ENCODE measurements at places on chromosomes 16 and 17. TPM values are rescaled to one million over a fixed set of nuclear protein-coding genes. Genes with fewer than 3 reads are reported as not detected.
A peak's percentile ranks its signal among the peaks of the same experiment; 100 is the strongest.

The KRT9 gene
- total RNA-seq = 0.15 TPM

The HAP1 gene
- total RNA-seq = 3.4 TPM

The ZDHHC7 gene
- total RNA-seq = 39.9 TPM

The SKAP1 gene
- 12.4 TPM for total RNA-seq

The STXBP4 gene
- 13.6 TPM for total RNA-seq

The TP53TG3 gene
- total RNA-seq = not detected

The PITPNM3 gene
- total RNA-seq = 4.2 TPM

The ESRP2 gene
- 42.5 TPM for total RNA-seq

The HS3ST3B1 gene
- 2.4 TPM for total RNA-seq

The SLC52A1 gene
- not detected for total RNA-seq

The KRTAP3-2 gene
- total RNA-seq = not detected

The GDPD3 gene
- total RNA-seq = 7.0 TPM

The AGRP gene
- not detected for total RNA-seq

DNA sequence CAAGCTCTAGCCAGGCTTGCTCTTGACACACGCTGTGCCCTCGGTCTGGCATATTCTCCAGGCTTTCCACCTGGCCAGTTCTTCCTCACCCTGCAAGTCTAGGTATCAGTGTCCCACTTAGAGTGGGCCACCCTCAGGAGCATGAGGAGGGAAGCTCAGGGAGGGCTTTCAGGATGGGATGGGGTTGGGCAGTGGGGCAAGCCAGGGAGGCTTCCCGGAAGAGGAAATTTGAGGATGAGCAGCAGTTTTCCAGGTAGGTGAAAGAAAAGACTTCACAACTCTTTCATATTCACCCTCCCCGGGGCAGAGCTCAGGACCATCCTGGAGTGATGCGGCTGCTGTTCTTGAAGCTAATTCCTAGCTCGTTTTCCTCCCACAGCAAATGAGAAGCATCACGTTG lies 14.5 kb upstream of the LDHD start:
- DNase-seq = no peak

DNA sequence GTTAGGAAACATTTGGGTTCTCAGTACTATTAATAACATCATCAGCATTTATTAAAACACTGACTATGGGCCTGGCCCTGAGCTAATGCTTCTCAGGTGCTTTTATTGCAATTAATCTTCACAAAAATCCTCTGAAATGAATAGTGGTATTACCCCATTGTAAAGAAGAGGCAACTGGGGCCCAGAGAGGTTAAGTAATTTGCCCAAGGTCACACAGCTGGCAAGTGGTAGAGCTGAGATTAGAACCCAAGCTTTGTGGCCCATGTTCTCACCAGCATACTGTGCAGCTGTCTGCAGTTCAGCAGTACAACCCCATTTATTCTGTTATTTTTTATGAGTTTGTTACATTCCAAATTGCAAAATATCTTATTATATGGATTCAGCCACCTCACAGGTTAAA lies 82.3 kb downstream of the TBC1D16 start:
- no peak for DNase-seq

- peak; percentile 42 for DNase-seq
Measured at GRCh38 chr17:35088356-35088880, 24.9 kb upstream of the RFFL start.

- DNase-seq = no peak
Measured at GRCh38 chr17:82058230-82058854, 6.6 kb downstream of the GPS1 start.

DNA sequence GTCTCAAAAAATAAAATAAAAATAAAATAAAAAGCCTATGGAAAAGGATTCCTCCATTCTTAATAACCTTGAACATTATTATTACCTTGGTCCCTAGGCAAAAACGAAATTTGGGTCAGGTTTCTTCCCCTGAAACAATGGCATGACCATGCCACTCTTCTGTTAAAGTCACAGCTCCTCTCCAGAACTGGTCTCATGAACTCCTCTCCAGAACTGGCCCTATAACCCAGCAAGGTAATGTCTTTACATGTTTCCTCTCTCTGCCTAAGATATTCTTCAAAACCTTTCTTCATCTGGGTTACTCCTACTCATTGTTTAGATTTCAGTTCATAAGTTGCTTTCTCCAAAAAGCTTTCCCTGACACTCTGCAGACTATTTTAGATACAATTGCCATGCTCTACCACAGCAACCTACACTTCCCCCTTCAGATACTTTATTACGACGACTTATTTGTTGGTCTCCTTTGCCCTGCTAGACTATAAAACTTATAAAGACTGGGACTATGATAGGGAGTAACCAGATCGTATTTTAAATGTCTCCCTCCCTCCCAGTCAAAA lies 13.5 kb downstream of the TRIM37 start:
- DNase-seq = no peak

GRCh38 chr17:72953621-72954020 lies 138.9 kb downstream of the SLC39A11 start:
- DNase-seq = peak; percentile 19

- DNase-seq = no peak
Measured at GRCh38 chr16:16100631-16101030, 122.7 kb downstream of the ABCC6 start.

DNA sequence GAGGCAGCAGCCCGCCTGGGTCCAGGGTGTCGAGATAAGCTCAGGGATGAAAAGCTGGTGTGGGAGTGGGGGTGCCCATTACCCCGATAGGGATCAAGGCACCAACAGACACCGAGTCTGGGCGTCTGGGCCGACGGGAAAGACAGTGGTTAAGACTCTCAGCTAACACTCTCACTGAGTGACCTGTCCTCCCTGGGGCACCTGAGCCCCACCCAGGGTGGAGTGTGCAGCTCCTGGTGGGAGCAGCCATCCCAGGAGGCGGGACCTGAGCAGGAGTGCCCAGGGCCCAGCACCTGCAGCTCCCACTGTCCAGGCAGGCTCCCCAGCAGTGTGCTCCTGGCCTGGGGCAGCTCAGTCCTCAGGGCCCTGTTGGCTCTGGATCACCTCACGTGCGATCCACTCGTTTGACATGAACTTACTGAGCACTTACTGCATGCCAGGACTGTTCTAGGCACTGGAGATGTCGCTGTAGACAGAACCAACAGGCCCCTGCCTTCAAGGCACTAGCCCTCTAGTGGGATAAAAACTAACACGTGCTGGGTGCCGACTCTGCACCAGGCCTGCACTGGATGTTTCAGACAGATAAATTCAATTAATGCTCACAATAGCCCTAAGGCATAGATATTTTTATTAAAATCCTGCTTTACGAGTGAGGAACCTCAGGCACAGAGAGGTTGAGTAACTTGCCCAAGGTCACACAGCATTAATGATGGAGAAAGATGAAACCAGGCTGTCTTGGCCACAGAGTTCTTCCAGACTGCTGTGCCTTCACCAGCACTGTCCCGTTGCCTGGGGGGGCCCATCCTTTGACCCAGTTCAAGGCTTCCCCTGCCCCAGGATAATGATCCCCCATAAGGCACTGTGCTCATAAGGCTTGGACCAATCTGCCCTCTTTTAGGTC lies 1.9 kb downstream of the EVPLL start:
- DNase-seq = no peak

GRCh38 chr17:48247603-48248002 lies 140.0 kb downstream of the SNX11 start:
- no peak for DNase-seq

GRCh38 chr17:28366605-28367004 lies 1.6 kb upstream of the SEBOX start:
- no peak for DNase-seq

DNA sequence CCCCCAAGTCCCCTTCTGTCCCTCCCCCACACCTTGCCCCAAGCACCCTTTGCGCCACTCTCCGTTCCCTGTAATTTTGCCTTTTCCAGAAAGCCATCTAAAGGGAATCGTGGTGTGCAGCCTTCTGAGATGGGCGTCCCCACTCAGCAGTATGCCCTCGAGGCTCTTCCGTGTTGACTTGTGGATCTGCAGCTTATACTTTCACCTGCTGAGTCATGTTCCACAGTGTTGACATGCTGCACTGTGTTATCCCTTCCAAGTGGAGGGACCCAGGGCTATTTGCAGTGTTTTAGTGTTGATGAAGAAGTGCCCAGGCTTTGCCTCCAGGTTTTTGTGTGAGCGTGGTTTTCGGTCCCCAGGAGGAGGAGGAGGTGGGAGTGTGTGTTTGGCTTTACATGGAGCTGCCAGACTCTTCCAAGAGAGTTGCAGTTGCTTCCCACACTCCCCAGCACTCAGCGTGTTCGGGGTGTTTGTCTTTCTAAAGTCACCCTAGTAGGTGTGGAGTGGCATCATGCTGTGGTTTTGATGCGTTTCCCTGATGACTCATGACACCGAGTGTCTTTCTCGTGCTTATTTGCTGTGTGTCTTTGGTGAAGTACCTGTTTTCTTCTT lies 32.1 kb upstream of the JPT2 start:
- no peak for DNase-seq

GRCh38 chr17:75151930-75152329 lies 2.4 kb downstream of the JPT1 start:
- no peak for DNase-seq

DNA sequence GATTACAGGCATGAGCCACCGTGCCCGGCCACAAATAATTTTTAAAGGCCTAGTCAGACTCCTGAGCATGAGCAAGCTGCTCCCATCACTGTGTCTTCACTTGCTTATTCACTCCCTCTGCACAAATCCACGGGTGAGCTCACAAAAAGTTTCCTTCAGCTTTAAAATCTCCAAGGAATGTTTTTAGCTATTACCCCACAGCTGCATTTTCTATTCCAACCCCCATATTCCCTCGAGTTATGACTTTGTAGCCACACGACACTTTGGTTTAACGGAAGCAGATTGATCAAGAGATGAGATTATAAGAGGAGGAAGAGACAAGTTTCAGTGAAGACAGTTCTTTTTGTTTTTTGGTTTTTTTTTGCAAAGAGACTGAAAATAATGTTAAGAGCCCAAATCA lies 49.1 kb upstream of the SLC25A19 start:
- DNase-seq = no peak

DNA sequence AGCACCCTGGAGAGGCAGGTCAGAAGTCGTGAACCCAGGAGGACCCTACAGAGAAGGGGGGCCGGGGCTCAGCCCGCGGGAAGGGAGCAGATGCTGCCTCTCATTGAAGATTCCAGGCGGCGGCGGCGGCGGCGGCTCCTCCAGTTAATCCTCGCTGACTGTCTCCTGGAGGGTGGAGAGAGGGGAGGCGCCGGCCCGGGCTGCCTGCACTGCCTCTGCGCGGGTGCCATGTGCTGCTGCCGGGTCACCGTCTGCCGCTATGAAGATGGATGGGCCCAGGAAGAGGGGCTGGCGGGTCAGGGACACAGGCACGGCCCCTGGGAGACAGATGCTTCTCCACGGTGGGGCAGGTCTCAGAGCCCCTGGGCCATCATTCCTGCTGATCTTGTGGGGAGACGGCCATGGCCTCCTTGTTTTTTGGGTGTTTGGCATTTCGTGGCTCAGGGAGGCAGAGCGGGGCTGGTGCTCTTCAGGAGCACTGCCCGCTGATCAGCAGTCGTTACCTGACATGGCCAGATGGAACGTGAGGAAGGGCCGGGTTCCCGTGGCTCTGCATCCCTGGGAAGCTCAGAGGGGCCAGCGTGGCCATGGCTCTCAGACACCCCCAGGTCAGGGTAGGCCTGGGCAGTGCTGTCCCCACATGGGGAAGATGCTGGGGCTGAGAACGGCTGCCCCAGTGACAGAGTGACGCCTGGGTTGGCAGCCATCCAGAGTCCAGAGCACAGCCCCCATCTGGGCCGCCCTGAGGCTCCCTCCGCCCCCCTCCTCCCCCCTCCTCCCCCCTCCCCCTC lies 36.1 kb downstream of the GINS2 start:
- DNase-seq = no peak

DNA sequence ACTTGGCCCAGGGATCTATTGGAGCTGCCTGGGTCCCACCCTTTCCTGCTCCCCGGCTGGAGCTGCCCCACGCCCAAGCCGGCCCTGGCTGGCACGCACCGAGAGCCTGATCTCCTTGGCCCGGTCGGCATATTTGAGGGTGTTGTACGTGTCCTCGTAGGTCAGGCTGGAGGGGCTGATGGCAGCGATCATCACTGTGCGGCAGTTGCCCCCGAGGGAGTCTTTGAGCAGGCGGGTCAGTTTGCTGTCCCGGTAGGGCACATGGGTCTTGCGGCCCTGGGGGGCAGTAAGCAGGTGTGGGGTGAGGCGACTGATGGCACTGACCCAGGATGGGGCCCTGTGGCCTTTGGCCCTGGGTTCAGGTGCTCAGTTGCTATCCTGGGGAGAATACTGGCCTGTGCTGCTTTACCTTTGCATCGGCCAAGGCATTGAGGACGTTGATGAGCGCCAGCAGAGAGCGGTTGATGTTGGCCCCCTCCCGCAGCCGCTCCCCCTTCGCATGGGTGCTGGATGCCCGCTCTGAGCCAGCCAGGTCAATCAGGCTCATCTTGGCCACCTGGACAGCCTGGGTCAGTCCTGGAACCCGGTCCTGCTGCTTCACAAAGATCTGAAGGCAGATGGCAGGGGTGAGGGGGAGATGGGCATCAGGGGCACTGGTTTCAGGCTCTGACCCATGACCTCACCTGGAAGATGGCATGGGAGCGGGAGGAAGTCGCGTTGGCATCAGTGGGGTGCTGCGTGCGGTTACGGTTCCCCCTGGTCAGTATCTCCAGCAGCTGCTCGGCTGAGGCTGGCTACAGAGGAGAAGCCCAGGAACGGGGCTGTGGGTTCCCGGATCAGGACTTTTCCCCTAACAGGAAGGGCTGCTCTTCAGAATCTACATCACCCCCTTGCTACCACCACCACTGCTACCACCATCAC lies 13.5 kb downstream of the KIF18B start:
- no peak for DNase-seq

DNA sequence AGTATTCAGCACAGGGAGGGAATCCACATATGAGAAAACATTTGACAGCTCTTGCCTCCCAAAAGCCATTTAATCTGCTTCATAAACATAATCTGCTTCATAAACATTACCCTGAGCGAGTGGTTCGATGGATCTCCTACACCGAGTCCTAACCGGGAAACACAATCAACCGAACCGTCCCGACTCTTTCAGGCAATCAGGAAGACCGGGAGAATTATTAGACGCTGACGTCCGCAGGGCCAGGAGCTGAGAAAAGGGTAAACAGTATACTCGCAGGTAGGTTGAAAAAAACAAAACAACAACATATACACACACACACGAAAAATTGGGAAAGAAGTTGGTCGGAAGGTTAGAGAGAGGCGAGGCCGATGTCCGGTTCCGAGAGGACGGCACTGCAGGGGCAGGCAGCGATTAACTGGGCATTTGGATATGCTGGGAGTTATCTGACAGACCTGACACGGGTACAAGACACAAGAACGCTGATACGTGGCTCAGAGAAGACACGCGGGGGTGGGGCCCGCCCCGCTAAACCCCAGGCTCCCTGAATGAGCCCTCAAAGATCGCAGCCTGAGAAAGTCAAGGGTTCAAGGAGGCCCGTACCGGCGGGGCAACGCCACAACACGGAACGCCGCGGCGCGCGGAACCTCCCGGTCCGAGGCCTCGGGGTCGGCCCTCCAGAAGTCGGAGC lies 585 bp downstream of the AP1G1 start:
- no peak for DNase-seq

- no peak for DNase-seq
Measured at GRCh38 chr16:962366-962765, 8.4 kb downstream of the LMF1 start.

- DNase-seq = no peak
Measured at GRCh38 chr16:85469929-85470590, 143.1 kb upstream of the GSE1 start.

Data from HCT116 (cell line).